ENCODE measurements at places on chromosomes 1 and 21. TPM values are rescaled to one million over a fixed set of nuclear protein-coding genes. Genes with fewer than 3 reads are reported as not detected.

The CYP4A11 gene
- total RNA-seq = not detected

The RIPK4 gene
- total RNA-seq = 16.3 TPM

The WNT3A gene
- total RNA-seq = not detected

The ASCL5 gene
- total RNA-seq = not detected

The GJA5 gene
- total RNA-seq = 0.03 TPM

The HMGN1 gene
- total RNA-seq = 178 TPM

The DIPK1A gene
- 8.1 TPM for total RNA-seq

The OR2AK2 gene
- not detected for total RNA-seq

The ITLN1 gene
- not detected for total RNA-seq

The LCE7A gene
- total RNA-seq = not detected

The KIF14 gene
- total RNA-seq = 7.8 TPM

The RBP7 gene
- 5.2 TPM for total RNA-seq

The MARK1 gene
- total RNA-seq = 0.18 TPM

The CADM3 gene
- total RNA-seq = 0.24 TPM

The SMPDL3B gene
- total RNA-seq = 1.1 TPM

The MIXL1 gene
- 0.05 TPM for total RNA-seq

The SUSD4 gene
- total RNA-seq = 0.60 TPM

The OR14K1 gene
- not detected for total RNA-seq

The ATP1A4 gene
- not detected for total RNA-seq

The SPAG17 gene
- not detected for total RNA-seq

The KRTAP21-2 gene
- total RNA-seq = not detected

The CHI3L1 gene
- total RNA-seq = not detected

The CFAP126 gene
- total RNA-seq = 0.15 TPM

The IGSF21 gene
- total RNA-seq = not detected

The CCDC24 gene
- total RNA-seq = 7.1 TPM

The PDC gene
- not detected for total RNA-seq

The KPRP gene
- total RNA-seq = not detected

The CRB1 gene
- not detected for total RNA-seq

The TSSK3 gene
- not detected for total RNA-seq

The ST6GALNAC5 gene
- not detected for total RNA-seq

The SYT2 gene
- total RNA-seq = 0.01 TPM

The NBPF6 gene
- total RNA-seq = not detected

The CD5L gene
- not detected for total RNA-seq

The SPATA45 gene
- not detected for total RNA-seq

The ABCG1 gene
- total RNA-seq = 3.6 TPM

The OR2T3 gene
- not detected for total RNA-seq

The KCNQ4 gene
- 0.18 TPM for total RNA-seq

The UMODL1 gene
- not detected for total RNA-seq

The HSD3B1 gene
- not detected for total RNA-seq

The DYRK1A gene
- 10.5 TPM for total RNA-seq

The MPL gene
- total RNA-seq = 0.14 TPM

The LRRC42 gene
- total RNA-seq = 25.4 TPM

The AADACL3 gene
- total RNA-seq = not detected

The MNDA gene
- total RNA-seq = not detected

The DYNLT5 gene
- not detected for total RNA-seq

The S100A9 gene
- total RNA-seq = 1.1 TPM

The PPIH gene
- total RNA-seq = 64.6 TPM

The TEDDM1 gene
- total RNA-seq = not detected

The CD101 gene
- 0.10 TPM for total RNA-seq

The KLHDC7A gene
- total RNA-seq = 1.3 TPM

The RGS8 gene
- total RNA-seq = not detected

The AIRE gene
- not detected for total RNA-seq

The PADI4 gene
- total RNA-seq = not detected

The NTNG1 gene
- total RNA-seq = not detected
